ELR (cell line): ENCODE measurements at places on chromosomes 11 and 22.
A peak's percentile ranks its signal among the peaks of the same experiment; 100 is the strongest.

- peak; percentile 9 for DNase-seq
Measured at GRCh38 chr11:124608147-124608546, 3.1 kb upstream of the PANX3 start.

GRCh38 chr22:26734339-26735018, 77.1 kb downstream of the MIAT start:
- peak; percentile 19 for DNase-seq

- peak; percentile 41 for DNase-seq
Measured at GRCh38 chr11:66281001-66281400, 3.0 kb downstream of the CNIH2 start.

DNA sequence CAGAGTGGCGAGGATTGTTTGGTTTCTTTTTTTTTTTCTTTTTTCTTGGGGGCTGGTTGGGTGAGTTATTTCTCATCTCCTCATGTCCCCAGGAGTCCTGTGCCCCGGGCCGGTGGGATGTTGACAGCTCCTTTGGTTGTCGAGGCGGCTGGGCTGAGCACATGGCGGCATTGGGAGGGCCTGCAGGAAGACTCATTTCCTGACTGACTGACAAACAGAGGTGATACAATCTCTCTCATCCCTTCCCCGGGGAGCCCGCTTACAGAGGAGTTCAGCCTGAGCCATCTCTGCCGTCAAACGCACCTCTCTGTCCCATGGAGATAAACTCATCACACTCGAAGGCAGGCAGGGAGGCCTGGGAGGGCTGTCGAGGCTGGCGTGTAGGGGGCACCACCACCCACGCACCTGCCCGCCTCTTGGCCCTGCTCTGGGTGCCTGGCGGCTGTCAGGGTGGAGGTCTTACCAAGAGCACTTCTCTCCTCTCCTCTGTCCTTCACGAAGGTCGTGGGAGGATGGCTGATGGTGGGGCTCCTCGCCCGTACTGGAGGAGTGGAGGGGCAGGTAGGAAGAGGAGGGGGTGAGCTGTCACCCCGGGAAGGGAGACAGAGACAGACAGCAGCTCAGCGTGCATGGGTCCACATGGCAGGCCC, 60.0 kb upstream of the NECTIN1 start:
- DNase-seq: no peak

DNA sequence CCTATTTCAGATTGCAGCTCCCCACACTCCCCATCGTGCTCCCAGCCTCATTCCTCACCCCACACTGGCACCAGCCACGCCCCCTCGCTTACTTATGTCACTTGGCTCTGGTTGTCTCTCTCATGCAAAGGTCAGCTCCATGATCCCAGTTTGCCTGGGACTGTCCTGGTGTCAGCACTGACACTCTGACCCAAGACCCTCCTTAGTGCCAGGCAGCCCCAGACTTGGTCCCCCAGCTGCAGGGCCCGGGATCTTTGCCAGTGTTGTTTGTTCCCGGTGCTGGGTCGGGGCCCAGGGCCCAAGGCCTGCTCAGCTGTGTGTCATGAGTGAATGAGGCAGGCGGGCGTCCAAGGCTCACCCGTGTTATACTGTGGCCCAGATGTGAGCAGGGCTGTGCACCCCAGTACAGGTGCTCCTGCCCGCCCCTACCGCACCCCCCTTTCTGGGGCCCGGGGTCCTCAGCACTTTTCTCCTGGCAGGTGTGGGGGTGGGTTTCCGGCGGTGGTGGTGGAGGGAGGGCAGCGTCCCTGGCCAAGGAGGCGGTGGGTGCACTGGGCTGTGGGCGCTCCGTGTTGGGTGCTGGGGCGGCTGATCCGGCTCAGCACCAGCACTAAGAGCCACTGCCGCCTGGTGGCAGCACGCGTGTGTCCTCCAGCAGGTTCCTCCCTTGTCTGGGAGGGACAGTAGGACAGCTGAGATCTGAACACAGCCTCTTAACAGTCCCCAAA, 19.5 kb downstream of the IL17REL start:
- peak; percentile 71 for DNase-seq

DNA sequence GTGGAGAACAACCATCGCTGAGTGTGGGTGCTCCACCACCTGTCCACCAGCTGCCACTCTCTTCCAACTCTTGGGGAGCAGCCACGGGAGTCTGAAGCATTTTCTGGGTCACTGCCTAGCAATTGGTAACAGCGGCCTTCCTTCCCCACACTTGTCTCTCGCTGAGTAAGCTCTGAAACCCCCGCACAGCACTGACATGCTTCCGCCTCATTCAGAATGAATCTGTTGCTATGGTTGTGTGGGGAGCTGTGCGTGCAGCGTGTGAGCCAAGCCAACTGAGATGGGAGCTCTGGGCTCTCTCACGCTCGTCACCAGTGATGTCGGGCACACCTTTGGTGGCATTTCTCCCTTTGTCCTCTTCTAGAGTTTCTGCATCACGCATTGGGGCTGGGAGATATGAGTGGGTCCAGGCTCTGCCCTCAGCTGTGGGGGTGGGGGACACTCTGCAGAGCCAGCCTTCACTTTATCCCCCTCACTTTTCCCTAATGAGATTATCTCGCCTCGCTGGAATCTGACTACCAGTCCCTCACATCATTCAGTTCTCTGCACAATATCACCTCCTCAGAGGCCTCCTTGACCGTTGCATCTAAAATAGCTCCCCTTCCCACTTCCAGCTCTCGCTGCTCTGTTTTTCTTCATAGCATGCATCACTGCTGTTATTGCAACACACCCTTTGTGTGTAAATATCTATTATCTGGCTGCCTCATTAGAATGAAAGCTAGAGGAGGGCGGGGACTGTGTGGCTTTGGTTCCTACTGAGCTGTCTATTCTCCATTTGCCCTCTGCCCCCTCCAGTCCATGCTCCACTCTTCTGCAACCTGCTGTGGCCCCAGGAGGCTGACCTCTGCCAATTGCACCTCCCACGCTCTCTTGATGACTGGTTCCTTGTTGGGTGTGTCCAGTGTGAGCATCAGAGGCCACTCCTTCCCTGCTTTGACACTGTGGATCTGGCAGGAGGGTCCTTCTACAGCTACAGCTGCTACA, 569.9 kb upstream of the CADM1 start:
- no peak for DNase-seq

- no peak for DNase-seq
Measured at GRCh38 chr22:42131562-42131961, 952 bp upstream of the CYP2D6 start.

- peak; percentile 34 for DNase-seq
Measured at GRCh38 chr11:17164361-17165246, 43.2 kb downstream of the PIK3C2A start.

DNA sequence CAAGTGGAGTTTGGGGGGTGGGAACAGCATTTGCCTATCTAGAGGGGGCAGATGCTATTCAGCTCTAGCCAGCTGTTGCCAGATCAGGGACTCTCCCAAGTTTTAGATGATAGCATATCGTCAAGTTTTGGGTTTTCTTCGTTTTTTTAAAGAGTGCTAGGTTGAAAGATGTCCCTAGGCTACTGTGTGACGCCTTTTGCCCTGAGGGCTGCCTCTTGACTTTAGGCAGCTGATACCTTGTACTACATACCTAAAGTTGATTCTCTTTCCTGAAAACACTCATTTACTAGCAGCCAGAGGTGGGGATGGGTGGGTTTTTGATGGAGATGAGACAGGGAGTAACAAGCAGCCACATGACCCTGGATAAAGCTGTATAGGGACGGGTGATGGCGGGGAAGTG, 87.1 kb downstream of the ABTB2 start:
- no peak for DNase-seq

GRCh38 chr22:19522881-19523239, 1.4 kb downstream of the CLDN5 start:
- no peak for DNase-seq

DNA sequence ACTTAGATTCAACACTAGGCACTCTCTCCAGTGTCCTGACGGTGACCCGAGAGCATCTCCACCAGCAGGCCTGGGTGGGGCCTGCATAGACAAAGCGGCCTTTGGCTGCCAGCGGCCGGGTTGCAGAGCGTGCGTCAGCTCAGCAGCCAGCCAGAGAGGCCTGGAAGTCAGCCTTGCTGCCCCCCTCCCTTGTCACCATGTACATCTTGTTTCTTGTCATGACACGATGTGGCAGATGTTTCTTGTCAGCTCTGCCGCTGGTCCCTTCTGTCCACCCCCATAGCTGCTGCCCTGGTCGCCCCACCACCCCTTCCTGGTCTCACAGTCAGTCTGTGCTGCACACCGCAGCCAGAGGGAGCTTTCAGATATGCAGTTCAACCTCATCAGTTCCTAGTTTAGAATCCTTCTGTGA, 33.1 kb upstream of the CBX7 start:
- DNase-seq: peak; percentile 44

DNA sequence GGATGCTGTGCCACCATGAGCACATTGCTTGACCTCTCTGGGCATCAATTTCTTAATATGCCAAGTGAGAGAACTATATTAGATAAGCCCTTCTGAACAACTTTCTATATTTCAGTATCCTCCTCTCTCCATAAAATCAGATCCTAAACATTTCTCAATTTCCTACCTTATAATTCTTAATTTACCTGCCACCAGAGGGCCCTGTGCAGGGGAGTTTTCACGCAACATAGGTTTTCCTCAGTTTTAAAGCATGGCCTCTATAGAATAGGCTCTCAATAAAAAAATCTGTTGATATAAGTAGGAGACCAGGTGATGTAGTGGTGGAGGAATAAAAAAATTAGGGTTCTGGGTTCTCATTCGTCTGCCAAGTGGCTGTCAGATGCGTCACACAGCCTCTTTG, 83.7 kb upstream of the DBX1 start:
- DNase-seq: peak; percentile 11

DNA sequence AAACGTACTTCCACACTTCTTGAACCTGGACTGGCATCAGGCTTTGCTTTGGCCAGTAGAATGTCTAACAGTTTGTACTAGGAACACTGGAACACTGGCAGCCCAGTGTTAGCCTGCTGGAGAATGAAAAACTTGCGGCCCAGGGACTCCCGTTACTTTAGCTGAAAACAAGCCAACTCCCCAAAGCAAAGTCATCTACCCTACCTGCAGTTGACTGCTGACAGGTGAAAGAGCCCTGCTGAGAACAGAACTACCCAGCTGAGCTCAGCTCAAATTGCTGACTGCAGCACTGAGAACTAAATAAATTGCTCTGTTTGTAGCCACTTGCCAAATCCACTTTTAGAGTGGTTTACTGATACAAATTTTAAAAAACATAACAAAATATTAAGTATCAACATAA, 342.5 kb downstream of the LRRC4C start:
- no peak for DNase-seq

DNA sequence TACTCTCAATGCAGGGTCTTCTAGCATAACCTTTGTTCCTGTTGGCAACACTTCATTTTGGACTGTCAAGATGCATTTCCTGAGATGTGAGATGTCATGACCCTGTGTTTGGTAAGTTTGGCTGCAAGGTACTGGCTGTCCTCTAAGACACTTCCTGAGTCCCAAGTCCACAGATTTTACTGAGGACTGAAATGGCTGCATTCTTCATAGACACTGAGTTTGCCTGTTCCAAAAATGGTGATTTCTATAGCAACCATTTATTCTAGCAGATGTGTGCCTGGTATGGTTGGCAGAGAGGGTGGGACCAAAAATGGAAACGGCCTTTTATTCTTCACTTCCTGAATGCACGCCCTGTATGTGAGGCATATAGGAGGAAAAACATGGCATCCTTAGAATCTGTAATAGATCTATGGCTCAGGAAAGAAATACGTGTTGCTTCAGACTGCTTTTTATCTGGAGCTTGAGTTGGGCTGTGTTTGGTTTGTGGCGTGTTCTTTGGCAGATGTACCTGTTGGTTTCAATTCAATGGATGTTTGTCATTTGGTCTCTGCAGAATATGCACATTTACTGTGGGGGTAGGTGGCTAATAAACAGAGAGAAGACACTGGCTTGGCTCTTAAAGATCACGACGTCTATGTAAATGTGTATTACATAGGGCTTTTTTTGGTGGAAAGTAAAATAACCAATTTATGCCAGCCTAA, 62.4 kb downstream of the ZBTB16 start:
- no peak for DNase-seq

DNA sequence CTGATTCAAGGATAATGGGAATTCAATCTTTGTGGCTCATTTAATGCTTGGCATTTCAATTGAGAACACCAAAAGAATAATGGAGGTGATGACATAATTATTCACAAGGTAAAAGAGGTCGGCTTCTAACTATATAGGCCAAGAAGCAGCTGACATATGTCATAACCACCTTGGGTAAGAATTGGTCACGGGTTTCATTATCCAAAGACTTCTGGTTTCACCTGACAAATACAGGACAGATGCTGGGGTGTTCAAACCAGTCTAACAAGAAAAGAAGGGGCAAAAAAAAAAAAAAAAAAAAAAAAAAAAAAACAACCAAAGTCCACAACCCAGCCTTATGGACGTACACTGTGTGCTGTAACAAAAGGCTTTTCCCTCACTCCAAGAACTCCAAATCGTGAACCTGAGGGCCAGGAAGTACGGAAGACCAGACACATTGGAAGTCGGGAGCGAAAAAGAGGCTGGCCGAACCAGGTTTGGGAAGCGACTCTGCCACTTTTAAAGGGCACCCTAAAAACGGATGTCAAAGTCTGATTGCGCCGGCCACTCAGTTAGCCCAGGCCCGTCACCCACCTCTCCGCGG, 385 bp downstream of the HARBI1 start:
- DNase-seq: peak; percentile 32

- no peak for DNase-seq
Measured at GRCh38 chr22:37256075-37256726, 12.1 kb upstream of the RAC2 start.

DNA sequence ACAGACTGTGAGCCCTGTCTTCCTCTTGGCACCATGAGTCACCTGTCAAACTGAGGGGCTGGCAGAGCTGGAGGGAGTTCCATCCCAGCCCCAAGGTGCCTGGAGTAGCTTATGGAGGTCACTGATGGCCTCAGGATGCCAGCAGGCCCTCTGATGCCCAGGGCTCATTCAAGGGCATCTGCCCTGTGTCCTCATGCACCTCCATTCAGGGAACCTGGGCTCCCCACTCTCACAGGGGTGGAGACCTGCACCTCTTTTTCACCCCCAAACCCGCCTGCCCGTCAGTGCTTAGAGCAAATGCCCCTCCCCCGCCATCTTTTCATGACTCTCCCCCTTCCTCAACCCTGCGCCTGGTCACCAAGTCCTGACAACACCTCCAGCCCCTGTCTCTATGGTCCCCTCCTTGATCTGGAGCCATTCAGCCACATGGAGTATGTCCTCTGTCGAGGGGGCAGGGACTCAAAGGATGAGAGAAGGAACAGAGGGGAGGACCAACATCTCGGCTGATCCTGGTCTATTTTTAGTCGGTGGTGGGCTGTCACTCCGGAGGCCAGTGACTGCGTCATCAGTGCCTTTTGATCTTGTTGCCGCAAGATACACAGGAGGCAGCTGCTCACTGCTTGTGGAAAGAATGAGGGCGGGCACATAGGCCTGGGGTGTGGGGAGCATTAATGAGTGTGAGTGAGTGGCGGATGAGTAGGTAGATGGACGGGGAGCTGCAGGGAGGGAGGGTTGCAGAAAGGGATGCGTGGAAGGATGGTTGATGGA, 72.2 kb downstream of the CDKN1C start:
- no peak for DNase-seq

DNA sequence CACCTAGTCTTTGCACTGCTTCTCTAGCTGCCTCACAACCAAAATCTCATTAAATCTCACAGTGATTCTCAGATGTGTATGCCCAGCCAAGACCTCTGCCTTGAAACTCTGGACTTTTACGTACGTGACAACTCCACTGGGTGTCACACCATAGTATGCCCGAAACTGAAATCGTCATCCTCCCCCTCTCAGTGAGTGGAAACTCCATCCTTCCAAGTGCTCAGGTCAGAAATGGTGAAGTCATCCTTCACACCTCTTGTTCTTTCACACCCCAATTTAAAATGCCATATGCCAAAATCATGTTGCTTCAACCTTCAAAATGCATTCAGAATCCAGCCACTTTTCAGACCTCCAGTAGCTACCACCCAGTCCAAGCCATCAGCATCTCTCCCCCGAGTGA, 42.5 kb downstream of the SFI1 start:
- no peak for DNase-seq
